ENCODE measurements at places on chromosomes 6 and 20. TPM values are rescaled to one million over a fixed set of nuclear protein-coding genes. Genes with fewer than 3 reads are reported as not detected.

Gene C6orf136
- total RNA-seq = 23.7 TPM

Gene FAM83B
- total RNA-seq = not detected

Gene LPA
- total RNA-seq = not detected

Gene ASIP
- not detected for total RNA-seq

Gene SALL4
- total RNA-seq = not detected

Gene ZNF76
- 77.2 TPM for total RNA-seq

- H3K4me1 ChIP-seq = no peaks in the 10 kb centered on the region
- DNase-seq = no peak
- no peaks in the 10 kb centered on the region for H3K36me3 ChIP-seq
- no peaks in the 10 kb centered on the region for H3K27me3 ChIP-seq
- H3K27ac ChIP-seq = no peak overlapping the region
These were observed 21.1 kb downstream of the MRPL14 start for GRCh38 chr6:44105993-44106740.

GRCh38 chr6:76702187-76702586 lies 629.7 kb upstream of the IMPG1 start:
- no peaks in the 10 kb centered on the region for H3K36me3 ChIP-seq
- no peak overlapping the region for H3K27ac ChIP-seq
- H3K27me3 ChIP-seq = no peaks in the 10 kb centered on the region
- no peaks in the 10 kb centered on the region for H3K4me1 ChIP-seq
- no peak overlapping the region for H3K4me3 ChIP-seq

DNA sequence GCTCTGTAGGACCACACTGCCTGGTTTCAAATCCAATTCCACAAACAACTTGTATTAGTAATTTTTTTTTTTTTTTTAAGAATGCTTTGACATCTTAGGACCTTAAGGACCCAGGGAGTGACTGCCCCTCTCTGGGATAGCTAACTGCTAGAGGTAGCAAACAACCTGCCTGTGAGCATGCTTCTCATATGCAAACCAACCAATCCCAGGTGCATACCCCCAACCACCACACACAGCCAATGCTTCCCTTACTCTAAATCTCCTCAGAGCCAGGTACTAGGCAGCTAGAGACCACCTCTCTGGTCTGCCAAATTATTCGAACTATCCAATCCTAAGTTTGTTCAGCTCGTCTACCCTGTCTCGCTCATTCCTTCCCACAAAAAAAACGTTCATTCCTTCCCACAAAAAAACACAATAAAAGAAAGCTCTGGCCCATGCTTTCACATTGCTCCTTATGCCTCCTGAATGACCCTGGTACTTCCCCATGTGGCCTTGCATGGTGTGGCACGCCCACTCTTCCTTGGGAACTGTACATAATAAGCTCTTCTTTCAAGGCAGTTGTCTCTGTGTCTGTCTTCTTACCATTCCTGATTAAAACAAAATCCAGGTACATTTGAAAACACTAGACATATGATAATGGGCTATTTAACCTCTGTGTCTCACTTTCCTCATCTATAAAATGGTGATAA lies 6.4 kb downstream of the SERAC1 start:
- DNase-seq = no peak
- no peak overlapping the region for H3K4me3 ChIP-seq
- no peaks in the 10 kb centered on the region for H3K36me3 ChIP-seq
- no peaks in the 10 kb centered on the region for H3K27me3 ChIP-seq
- no peaks in the 10 kb centered on the region for H3K4me1 ChIP-seq
- no peak overlapping the region for H3K27ac ChIP-seq

DNA sequence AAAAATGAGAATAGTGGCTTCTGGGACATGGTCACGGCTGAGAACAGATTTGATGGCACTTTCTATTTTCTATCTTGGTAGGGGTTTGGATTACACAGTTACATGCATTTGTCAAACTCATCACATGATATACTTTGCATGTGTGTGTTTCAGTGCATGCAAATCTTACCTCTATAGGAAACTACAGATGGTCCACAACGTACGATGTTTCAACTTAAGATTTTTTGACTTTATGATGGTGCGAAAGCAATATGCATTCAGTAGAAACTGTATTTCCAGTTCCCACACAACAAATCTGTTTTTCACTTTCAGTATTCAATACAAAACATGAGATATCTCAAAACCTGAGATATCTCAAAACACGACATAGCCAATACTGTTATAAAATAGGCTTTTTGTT lies 231.8 kb upstream of the SPTLC3 start:
- H3K4me3 ChIP-seq = no peak overlapping the region
- DNase-seq = no peak
- H3K36me3 ChIP-seq = no peaks in the 10 kb centered on the region
- no peaks in the 10 kb centered on the region for H3K4me1 ChIP-seq

DNA sequence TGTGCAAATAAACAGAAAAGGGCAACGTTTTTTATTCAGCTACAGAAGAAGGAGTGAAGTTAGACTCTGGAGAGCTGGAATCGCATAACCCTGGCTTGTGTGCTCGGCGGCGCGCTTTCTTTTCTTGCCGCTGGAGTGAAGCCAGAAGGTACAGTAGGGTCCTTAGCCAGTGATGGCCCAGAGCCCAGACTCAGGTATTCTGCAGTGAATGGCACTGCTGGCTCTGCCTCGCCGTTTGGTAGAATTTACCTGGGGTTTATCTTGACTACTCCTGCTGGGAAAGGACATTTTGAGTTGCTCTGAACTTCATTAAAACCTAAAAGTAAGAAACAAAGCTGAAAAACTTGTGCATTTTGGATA lies 56.9 kb upstream of the TIAM2 start:
- no peaks in the 10 kb centered on the region for H3K36me3 ChIP-seq
- H3K4me1 ChIP-seq = no peaks in the 10 kb centered on the region

DNA sequence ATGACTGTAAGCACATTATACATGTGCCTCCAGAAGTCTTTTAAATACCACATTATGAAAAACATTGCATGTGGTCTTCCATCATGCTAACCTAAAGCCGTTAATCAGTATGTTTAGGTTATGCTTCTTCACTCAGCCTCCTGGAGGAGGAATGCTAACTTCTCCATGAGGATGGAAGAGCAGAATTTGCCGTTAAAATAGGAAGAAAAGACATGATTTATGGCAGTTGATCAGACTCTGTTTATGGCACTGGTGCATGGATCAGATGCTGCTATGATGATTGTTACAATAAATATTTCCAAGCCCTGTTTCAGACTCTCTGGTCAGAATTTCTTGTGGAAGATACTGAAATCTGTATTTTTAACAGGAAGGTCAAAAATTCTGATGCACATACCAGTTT lies 31.7 kb downstream of the MAP3K4 start:
- no peak overlapping the region for H3K4me3 ChIP-seq
- H3K27me3 ChIP-seq = no peaks in the 10 kb centered on the region
- H3K36me3 ChIP-seq = no peaks in the 10 kb centered on the region
- H3K4me1 ChIP-seq = no peaks in the 10 kb centered on the region
- no peak overlapping the region for H3K27ac ChIP-seq

DNA sequence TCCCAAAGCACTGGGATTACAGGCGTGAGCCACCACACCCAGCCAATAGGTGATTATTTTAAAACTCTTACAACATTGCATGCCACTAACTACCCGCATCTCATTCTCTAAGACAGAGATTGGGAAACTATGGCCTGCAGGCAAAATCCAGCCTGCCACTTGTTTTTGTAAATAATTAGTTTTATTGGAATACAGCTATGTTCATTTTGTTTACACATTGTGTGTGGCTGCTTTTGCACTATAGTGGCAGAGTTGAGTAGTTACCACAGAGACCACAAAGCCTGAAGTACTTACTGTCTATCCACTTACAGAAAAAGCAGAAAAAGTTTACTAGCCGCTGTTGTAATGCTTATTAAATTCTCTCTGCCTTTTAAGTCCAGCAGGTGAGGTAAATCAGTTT lies 16.4 kb upstream of the PKIG start:
- no peaks in the 10 kb centered on the region for H3K36me3 ChIP-seq
- no peak for DNase-seq
- no peak overlapping the region for H3K4me3 ChIP-seq
- no peaks in the 10 kb centered on the region for H3K27me3 ChIP-seq
- no peaks in the 10 kb centered on the region for H3K4me1 ChIP-seq

DNA sequence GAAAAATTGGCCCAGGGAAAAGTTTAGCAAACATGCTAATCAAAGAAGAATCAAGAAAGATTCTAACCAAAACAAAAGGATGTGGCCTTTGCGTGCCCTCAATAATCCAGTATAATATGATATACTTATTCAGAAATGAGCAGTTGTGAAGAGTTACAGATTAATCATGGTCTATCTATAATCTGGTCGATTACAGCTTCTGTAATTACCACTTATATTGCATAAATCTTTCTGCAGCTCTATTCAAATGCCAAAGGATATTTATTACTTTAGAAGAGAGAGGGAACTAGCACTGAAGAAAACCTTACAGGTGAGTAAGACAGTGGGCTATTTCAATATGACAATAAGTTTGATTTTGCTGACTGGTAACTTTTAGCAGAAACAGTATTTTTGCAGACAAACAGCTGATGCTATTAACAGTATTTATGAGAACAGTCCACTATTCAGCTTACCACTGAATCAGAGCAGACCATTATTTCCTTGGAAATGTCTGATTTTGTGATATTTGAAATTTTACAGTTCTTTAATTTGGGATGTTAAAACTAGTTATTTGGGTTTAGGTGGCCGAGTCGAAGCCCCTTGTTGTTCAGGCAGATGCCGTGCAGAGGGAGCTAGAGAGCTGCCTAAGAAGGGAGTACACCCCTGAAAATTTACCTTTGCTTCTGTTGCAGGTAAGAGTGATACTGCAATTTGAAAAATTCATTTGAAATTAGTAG lies 92.2 kb downstream of the CEP57L1 start:
- no peaks in the 10 kb centered on the region for H3K36me3 ChIP-seq
- peak; percentile 65 for DNase-seq
- no peaks in the 10 kb centered on the region for H3K4me1 ChIP-seq
- H3K27me3 ChIP-seq = no peaks in the 10 kb centered on the region

- H3K4me3 ChIP-seq = no peak overlapping the region
- H3K4me1 ChIP-seq = peaks cover 3% of the 10 kb centered on the region
- H3K36me3 ChIP-seq = no peaks in the 10 kb centered on the region
- no peaks in the 10 kb centered on the region for H3K27me3 ChIP-seq
These were observed 904 bp downstream of the MDFI start for GRCh38 chr6:41638935-41639808.

- DNase-seq = no peak
- no peaks in the 10 kb centered on the region for H3K36me3 ChIP-seq
- no peaks in the 10 kb centered on the region for H3K27me3 ChIP-seq
- no peak overlapping the region for H3K4me3 ChIP-seq
These were observed 147.6 kb downstream of the SYNDIG1 start for GRCh38 chr20:24617080-24617432.

DNA sequence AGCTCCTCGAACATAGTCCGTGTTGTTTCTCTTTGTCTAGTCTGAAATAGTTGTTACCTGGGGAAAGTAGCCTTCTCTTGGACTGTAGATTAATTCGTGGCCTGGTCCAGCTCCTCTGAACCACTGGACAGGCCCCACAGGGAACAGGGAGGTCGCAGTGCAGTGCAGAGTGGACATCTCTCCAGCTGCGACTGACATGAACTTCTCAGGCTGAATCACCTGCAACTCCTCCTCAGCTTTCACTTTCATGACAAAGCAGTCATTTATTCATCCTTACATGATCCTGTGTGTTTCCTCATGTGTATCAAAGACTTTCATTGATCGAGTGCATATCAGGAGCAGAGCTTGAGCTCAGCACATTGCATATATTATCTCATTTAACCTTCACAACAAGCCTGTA lies 19.1 kb upstream of the SIRPG start:
- H3K4me3 ChIP-seq = no peak overlapping the region
- H3K27me3 ChIP-seq = no peaks in the 10 kb centered on the region
- peaks cover 89% of the 10 kb centered on the region for H3K4me1 ChIP-seq
- H3K36me3 ChIP-seq = peaks cover 4% of the 10 kb centered on the region
- peak overlapping the region; percentile 68 for H3K27ac ChIP-seq
- no peak for DNase-seq

DNA sequence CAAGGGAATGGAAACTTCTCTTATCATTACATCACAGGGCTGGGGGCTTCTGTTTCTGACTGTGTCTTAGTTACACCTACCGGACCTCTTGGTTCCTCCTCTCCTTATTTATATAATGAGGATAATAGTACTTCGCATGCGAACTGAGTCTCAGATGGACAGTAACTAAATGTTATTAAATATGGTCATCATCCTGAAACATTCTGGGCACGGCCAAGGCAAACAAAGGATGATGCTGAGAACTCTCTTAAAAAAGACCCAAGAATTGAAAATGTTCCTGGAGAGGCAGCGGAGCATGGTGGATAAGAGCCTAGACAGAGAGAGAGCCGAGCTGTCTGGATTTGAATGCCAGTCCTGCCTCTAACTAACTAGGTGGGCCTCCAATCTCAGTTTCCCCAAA lies 119.8 kb upstream of the SASH1 start:
- no peak overlapping the region for H3K27ac ChIP-seq
- DNase-seq = no peak
- H3K36me3 ChIP-seq = no peaks in the 10 kb centered on the region
- no peaks in the 10 kb centered on the region for H3K27me3 ChIP-seq
- H3K4me3 ChIP-seq = no peak overlapping the region

- H3K27ac ChIP-seq = peak overlapping the region; percentile 60
- H3K4me3 ChIP-seq = peak overlapping the region; percentile 62
- DNase-seq = peak; percentile 46
- peaks cover 4% of the 10 kb centered on the region for H3K27me3 ChIP-seq
These were observed 631 bp downstream of the MDGA1 start for GRCh38 chr6:37696841-37697662.
